Umbilical cord (tissue), 2 donors: ENCODE measurements at places on chromosomes 11 and 22.

- no peak for DNase-seq
Observed at GRCh38 chr11:12691473-12691872, 17.3 kb downstream of the TEAD1 start.

GRCh38 chr22:35627267-35628041 lies 10.3 kb upstream of the MB start:
- DNase-seq, result peak; percentile 91

DNA sequence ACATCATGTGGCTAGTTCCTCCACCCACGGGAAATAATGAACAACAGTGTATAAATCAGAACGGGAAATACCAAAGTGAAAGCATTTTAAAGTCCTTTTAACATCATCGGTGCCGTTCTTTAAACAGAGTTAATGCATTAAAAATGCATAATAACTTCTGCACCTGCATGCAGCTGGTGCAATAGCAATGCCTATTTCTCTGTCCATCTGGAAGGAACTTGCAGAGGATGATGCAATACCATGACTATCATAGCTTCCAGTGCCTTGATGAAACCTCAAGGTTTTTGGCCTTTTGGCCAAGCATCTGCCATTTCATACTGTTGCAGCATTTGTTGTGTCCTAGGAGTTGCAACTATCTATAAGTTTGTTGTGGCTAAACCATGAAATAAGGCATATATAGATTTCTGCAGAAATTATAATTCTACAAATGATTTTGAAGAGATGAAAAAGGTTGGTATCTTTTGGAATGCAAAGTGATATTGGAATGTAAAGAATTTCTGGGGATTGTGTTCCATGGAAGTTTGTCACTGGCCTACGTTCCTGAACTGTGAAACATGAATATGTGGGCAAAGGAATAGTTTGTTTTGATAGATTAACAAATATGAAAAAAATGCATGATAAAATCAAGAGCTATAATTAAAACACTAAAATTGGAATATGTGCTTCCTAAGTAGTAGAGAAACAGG lies 9.8 kb upstream of the EIF3F start:
- no peak for DNase-seq

GRCh38 chr11:28043930-28044709 lies 63.8 kb downstream of the KIF18A start:
- no peak for DNase-seq

- no peak for DNase-seq
Observed at GRCh38 chr11:61315260-61315659, 17.6 kb downstream of the DDB1 start.

DNA sequence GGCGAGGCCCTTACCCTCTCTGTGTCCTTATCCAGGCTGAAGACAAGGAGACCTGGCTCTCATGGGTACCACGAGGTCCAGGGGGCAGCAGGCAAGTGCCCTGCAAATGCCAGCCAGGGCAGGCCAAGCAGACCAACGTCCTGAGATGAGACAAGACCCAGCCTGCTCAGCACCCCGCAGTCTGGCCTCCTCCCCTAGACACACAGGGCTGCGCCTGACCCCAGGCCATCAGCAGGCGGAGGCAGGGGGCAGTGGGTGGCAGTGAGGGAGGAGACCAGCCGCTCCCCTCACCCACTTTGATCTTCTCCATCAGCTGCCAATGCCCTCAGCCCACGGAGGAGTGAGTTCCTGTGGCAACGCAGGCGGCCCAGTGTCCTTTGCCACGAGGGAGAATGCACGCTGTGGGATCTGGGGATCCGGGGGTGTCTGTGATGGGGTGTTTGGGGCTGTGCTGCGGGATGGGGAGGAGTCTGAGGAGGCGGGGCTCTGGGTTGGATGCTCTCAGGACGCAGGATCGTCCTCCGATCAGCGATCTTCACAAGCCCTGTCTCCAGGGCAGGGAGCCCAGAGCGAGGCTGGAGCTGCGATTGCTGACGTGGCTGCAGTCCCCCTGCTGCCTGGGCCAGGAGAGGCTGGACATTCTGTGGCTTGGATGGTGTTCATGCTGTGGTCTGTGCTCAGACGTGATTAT lies 30.5 kb upstream of the PPARA start:
- DNase-seq, result peak; percentile 58

DNA sequence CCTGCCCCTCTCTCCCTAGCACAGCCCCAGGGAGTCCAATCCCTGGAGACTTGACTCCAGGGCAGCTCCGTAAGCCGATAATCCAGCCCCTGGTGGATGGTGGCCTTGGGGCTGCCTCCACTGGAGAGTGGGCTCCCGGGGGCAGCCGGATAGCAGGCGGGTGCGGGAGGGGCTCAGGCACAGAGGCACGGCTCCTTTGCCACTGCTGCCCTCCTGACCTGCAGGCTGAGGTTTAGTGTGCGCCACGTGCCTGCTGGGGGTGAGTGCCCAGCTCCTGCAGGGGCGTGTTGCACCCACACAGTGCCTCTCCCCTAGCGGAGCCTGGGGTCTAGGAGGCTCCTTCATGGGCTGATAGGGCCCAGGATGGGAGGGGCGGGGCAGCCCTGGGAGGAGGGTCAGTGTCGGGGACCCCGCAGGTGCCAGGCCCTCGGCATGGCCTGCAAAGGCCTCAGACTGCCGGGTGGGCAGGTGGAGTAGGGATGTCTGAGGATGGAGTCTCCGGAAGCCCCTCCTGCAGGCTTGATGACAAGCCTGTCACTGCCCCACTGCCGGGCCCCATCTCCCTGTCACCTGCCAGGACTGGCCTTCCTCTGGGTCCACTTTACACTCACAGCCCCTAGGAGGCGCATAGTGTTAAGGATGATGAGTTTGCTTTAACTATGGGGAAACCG lies 5.6 kb downstream of the DUSP8 start:
- no peak for DNase-seq

DNA sequence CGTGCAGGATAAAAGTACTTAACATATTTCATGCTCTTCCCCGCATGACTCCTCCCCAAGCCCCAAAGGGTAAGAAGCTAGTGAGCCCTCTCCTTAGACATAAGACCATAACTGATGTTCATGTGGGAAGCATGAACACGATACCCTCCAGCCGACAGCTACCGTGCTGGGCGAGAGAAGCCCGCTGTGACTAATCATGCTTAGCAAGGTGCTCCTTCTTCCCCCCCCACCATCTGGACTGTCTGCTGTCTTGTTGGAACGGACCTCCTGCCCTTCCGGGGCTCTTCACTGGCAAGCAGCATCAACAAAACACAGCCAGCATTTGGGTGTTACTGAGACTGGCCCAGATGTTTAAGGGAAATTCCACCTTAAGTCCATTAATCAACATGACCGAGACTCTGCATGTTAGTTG lies 200.6 kb downstream of the DBX1 start:
- DNase-seq, result no peak

DNA sequence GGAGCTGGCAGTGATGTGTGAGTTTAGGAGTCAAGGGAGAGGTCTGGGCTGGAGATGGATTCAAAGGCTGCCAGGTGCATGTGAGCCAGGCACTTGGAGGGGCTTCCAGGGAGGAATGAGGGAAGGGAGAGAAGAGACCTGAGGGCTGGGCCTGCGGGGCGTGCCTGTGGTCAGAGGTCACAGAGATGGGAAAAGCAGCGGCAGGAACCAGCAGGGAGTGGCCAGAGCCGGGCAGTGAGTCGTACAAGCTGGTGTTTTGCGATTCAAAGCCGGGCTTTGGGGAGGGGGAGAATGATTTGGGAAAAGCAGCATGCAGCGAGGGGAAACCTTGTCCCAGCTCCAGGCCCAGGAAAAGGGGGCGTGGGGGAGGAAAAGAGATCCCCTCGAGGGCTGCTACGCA lies 96.9 kb upstream of the RTL6 start:
- DNase-seq, result no peak

- no peak for DNase-seq
Observed at GRCh38 chr11:116787436-116787785, 412 bp downstream of the ZPR1 start.

DNA sequence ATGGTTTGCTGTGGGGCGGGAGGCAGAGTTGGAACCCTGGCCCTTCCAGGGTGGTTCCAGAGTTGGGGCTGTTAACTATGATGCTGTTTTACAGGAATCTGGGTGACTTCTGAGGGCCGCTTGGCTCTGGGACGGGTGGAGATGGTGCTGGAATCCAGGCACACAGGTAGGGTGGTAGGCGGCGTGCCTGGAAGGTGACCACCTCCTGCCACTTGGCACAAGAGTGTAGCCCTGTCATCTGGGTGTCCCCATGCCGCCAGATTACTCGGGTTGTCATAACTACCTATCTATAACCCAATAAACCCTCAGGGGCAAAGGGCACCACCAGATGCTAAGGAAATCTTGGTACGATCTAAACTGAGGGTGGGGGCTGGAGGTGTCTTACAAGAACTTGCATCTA lies 1.3 kb downstream of the CARS1 start:
- no peak for DNase-seq

GRCh38 chr11:100991541-100991940 lies 138.1 kb downstream of the PGR start:
- DNase-seq, result peak; percentile 70

DNA sequence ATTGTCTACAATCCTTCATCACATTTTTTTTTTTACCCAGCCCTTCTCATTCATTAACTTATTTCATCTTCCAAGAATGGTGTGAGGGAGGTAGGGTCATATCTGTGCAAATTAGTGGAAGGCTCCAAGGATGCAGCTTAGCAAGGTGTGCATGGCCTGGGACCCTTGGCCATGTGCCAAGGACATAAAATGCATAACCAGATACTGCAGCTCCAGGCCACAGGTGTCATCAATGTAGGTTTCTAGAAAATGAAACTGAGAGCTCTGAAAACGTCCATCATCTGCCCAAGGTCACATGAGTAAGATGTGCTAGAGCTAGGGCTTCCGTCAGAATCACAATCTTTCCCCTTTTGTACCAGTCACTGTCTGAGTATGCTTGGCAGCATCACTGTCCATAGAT lies 29.8 kb downstream of the ANKK1 start:
- no peak for DNase-seq

- peak; percentile 54 for DNase-seq
Observed at GRCh38 chr11:78400702-78401101, 16.9 kb downstream of the GAB2 start.

DNA sequence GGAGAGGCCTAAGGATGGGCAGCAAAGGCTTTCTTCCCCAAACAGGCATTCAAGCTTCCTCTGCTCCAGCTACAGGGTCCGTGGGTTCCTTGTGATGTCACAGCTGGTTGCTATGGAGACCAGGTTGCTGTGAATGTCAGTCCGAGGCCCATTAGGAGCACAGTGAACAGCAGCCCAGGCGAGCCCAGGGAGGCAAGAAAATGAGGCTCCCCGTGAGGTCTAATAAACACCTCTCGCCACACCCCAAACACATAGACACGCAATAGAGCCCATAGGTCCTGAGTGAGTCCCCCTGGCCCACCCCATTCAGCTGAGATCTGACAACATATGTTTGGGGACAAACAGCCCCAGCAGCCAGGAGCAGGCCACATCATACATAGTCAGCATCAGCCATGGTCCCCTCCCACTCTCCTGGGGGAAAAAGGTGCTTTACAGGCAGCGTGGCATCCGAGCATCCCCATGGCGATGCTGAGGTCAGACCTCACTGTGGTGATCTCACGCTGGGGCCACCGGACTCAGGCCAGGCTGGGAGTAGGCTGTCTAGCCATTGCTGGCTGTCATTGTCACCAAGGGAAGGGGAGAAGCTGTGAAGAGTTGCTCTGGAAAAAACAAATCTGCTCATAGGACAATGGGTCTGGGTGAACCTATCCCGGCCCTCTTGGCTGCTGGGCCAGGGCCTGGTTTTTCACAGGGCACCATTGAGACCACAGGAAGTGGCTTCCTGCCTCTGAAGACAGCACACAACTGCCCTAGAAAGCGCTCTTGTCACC lies 23.1 kb upstream of the TP53I11 start:
- no peak for DNase-seq

- no peak for DNase-seq
Observed at GRCh38 chr22:49284056-49284784, 543.5 kb downstream of the BRD1 start.

- no peak for DNase-seq
Observed at GRCh38 chr11:128488471-128488870, 98.9 kb downstream of the ETS1 start.

DNA sequence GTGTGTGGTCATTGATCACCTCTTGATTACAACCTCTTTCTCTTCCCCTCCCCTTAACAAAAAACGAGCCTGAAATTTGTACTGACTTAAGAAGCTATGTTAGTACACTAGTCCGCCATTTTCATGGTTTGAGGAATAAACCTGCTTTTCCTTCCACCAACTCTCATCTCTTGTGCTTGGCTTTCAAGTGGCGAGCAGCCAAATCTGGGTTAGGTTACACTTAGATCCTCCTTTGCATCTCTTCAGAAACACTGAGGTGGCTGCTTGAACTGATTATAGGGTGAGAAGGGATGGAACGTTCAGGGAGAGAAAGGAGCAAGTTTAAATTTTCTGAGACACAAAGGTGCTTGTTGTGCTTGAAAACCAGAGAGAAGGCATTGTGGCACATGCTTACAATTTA lies 2171.4 kb downstream of the LRRC4C start:
- no peak for DNase-seq

DNA sequence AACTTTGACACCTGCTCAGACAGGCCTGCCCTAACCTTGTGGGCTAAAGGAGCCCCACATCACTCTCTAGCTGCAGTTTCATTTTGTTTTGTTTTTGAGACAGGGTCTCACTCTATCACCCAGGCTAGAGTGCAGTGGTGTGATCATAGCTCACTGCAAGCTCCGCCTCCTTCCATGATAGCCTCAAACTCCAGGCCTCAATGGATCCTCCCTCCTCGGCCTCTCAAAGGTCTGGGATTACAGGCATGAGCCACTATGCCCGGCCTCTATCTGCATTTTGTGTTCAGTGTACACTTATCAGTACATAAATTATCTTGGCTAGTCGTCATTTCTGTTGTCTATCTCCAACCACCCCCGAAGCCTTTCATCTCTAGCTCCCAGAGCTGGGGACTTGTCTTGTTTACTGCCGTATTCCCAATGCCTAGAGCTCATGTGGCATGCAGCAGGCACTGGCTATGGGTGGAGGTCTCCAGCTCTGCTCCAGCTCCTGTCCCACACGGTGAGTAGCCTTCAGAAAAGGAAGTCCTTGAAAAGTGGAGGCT lies 22.1 kb upstream of the PEX26 start:
- no peak for DNase-seq

GRCh38 chr11:107598225-107599139 lies 7.5 kb downstream of the ELMOD1 start:
- no peak for DNase-seq

- peak; percentile 74 for DNase-seq
Observed at GRCh38 chr11:57515332-57516060, at the start of gene SLC43A1. SLC43A1 (minus strand) TSS chr11:57515702; CDS start chr11:57514111, 1,591 bp downstream.

DNA sequence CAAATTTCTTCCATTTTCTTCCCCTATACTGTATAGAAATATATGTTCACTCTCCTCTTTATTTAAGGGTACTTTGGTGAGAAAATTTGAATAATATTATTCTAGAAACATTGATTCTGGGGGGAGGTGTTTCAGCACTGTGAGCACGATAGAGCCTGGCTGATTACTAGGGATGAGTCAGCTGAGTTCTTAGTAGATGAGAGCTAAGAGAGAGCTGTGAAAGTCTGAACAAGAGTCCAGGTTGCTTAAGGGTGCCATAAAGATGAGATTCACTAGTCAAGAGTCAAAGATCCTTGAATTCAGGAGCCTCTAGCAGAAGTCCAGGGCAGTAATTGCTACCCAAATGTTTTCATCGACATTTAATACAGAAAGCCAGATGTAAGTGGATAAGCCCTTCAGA lies 756.6 kb upstream of the API5 start:
- DNase-seq, result peak; percentile 26
